ENCODE measurements at places on chromosomes 11 and 22.
A peak's percentile ranks its signal among the peaks of the same experiment; 100 is the strongest.

DNA sequence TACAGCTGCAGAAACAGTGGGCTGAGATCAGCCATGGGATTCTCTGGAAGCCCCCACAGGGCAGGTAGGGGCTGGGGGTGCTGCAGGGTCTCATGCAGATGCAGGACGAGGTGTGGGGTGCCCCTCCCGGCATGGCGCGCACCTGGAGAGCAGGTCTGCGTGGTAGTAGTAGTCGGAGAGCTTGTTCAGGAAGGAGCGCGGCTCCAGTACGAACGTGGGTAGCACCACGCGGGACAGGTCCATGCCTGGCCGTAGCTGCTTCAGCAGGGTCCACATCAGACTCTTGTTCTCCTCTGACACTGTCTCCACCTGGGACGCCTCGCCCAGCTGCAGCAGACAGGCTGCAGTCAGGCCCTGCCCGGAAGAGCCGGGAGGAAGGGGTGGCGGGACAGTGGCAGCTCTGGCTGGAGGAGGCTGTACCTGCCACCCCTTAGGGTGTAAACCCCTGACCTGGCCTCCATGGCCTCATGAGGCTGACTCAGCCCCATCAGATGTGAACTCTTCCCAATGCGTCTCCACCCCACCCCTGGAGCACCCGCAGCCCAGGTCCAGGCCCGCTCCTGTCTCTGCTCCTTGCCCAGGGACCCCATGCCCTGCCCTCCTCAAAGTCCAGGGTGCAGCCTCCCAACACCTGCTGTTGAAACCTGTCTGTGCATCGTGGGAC is 47.0 kb upstream of the CARS1 start:
- no peak for DNase-seq

DNA sequence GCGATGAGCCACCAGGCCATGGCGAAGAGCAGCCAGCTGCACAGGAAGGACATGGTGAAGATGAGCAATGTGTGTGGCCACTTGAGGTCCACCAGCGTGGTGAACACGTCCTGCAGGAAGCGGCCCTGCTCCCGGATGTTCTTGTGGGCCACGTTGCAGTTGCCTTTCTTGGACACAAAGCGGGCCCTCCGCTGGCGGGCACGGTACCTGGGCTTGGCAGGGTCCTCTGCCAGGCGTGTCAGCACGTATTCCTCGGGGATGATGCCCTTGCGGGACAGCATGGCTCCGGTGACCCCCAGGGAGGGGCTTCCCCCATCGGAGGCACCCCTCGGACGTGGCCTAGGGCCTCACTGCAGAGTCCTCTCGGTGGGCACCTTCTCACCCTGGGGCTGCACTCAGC is 648 bp downstream of the KCNJ11 start:
- DNase-seq, result no peak

GRCh38 chr11:125514336-125515101 is 18.5 kb upstream of the FEZ1 start:
- peak; percentile 39 for DNase-seq

DNA sequence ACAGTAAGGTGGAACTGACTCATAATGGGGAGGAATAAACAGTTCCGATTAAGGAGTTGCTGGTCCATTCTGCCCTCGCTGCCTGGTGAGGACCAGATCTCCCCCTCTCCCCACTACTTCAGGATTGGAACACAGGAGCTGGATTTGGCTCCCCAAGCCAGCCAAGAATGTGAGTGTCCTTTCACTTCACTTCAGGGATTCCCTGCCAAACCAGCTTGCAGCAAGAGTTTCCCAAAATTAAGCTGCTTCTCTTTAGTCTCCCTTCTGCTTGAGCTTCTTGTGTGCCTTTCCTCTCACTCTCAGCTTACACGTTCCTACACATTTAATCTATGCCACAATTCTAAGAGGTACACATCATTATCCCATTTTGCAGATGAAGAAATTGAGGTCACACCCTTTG is 234.1 kb downstream of the BUD13 start:
- DNase-seq, result no peak

DNA sequence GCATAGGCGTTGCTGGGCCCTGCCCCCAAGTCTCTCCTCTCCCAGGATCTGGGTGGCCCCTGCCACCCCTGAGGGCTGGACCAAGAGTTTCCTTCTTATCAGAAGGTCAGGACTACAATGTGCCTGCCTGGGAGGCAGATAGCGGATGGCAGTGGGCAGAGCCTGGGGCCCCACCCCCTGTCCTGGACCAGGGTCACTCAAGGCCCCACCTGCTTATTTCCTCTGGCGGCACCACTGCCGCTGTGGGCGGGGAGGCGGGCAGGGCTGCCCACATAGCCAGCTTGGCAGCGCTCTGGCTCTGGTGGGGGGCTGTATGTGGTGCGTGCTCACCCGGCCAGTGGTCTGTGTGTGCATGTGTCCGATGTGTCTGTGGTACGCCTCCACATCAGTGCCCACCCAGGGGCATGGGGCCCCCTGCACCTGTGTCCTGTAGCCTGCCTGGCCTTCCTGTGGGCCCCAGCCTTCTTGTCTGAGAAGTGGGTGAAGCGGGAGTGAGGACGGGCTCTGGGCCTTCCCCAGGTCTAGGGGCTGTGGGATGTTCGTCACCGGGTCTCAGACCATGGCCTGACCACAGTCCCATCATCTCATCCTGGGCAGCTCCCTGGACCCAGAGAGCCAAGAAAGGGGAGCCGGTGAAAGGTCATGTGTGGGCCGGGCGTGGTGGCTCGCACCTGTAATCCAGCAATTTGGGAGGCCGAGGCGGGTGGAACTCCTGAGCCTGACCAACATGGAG is 3.0 kb downstream of the GAS2L1 start:
- DNase-seq, result no peak

- no peak for DNase-seq
These were observed 509.8 kb downstream of the BUD13 start for GRCh38 chr11:116263019-116263418.

- DNase-seq, result no peak
These were observed 11.6 kb downstream of the TST start for GRCh38 chr22:37007651-37008050.

GRCh38 chr22:20298803-20299745 is 20.8 kb downstream of the DGCR6L start:
- DNase-seq, result peak; percentile 98

All from CD4-positive, alpha-beta T cell treated with Interleukin-17A for 4 hours (primary cell).